NAMALWA (cell line): ENCODE measurements at places on chromosomes 6 and 20.

DNA sequence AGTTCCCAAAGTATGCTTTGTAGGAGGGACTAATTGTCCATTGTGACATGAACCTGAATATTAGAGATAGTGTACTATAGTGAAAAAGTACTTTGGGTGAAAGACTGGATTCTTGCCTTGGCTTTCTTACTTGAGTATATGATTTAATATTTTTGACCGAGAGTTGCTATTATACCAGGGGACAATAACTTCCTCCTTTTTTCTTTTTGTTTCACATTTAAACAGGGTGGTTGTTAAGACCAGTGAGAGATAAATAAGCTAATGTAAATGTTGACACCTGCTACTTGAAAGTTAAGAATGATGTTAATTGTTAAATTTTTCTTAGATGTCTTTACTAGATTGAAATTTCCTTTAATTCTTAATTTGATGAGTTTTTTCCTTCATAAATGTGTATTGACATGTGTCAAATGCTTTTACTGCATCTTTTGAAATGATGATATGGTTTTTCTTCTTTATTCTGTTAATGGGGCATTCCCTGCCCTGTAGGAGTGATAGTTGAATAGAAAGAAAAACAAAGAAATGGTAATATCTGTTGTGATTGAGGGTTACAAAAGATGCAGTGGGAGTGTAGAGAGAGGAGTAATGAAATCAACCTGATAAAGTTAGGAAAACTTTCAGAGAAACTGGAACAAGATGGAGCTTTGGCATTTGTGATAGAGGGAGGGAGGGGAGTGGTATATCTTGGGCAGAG, 48.4 kb downstream of the ZFAND3 start:
- no peak for DNase-seq

GRCh38 chr6:71482742-71483141, 194.1 kb downstream of the OGFRL1 start:
- DNase-seq, result no peak

DNA sequence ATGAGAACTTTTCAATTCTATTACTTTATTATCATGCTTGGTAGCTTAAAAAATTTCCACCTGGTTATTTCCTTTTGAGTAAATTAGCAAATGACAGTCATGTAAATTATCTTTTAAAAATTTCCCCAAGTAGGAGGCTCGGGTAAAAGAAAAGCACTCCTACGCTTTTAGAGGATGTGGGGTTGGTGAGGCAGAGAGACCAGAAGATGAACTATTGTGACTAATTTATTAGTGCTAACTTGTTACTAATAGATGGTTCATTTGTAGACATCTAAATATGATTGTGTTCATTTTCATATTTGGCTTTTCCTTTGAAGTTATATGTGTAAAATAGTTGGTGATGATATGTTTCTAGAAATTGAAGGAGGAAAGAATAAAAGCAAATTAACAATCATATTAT, 27.0 kb downstream of the ZNF292 start:
- no peak for DNase-seq

DNA sequence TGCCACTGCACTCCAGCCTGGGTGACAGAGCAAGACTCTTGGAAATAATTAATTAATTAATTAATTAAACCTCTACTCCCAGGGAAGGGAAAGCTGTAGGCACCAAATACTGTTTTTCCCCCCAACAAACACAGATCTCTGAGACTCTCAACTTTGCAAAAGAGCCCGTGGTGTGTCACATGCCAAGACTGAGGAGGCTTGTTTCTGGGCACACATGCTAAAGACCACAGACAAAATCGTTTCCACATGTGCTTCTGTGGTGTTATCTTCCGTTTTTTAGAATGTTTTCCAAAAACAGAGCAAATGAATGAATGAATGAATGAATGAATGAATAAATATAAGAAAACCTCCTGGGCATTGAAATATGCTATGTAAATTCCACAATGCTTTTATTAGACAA, 55.6 kb upstream of the ATXN1 start:
- DNase-seq, result no peak

- no peak for DNase-seq
These were observed 5.3 kb upstream of the FBXO9 start for GRCh38 chr6:53059648-53060589.

GRCh38 chr6:26268659-26269402, 96.2 kb upstream of the BTN3A2 start:
- peak; percentile 47 for DNase-seq
